ENCODE measurements at places on chromosomes 7 and 10. TPM values are rescaled to one million over a fixed set of nuclear protein-coding genes. Genes with fewer than 3 reads are reported as not detected.

RAPGEF5 gene
- total RNA-seq = 0.06 TPM

ZNF25 gene
- total RNA-seq = 9.6 TPM

GRCh38 chr7:159215076-159215475 is 70.4 kb upstream of the VIPR2 start:
- no peak for DNase-seq

SUGCT gene
- 23.3 TPM for total RNA-seq

PTN gene
- 5.7 TPM for total RNA-seq

ITIH2 gene
- total RNA-seq = not detected

DRGX gene
- total RNA-seq = not detected

GRCh38 chr7:50272808-50273207 is 31.7 kb upstream of the IKZF1 start:
- DNase-seq = no peak

DLX5 gene
- total RNA-seq = not detected

- peak; percentile 61 for DNase-seq
These were observed 656.6 kb downstream of the INHBA start for GRCh38 chr7:41046221-41046761.

SPDYE1 gene
- not detected for total RNA-seq

GRCh38 chr10:32940321-32941301 is 17.4 kb downstream of the ITGB1 start:
- DNase-seq = peak; percentile 45

GRCh38 chr7:126213876-126214275 is 1038.9 kb downstream of the GRM8 start:
- DNase-seq = no peak

All from LHCN-M2 (cell line).